ENCODE measurements at places on chromosomes 5 and 9.

GRCh38 chr5:16937503-16938161 is 1.5 kb upstream of the MYO10 start:
- no peak for DNase-seq

DNA sequence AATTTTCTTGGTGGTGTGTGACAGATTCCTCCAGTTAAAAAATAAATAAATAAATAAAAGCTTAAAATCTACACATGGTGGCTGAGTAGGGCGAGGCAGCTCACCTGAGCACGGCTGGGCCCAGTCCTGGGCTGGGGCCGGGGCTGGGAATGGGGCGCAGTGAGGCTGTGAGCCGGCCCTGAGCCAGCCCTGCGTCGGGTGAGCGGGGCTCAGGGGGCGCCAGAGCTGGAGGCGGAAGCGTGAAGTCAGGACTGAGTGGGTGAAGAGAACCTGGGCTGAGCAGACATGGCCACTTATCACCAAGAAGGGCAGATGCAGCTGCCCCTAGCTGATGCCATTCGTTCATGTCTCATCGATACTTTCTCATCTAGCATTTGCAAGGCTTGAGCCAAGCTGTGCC is 22.8 kb upstream of the DTWD2 start:
- DNase-seq, result no peak

DNA sequence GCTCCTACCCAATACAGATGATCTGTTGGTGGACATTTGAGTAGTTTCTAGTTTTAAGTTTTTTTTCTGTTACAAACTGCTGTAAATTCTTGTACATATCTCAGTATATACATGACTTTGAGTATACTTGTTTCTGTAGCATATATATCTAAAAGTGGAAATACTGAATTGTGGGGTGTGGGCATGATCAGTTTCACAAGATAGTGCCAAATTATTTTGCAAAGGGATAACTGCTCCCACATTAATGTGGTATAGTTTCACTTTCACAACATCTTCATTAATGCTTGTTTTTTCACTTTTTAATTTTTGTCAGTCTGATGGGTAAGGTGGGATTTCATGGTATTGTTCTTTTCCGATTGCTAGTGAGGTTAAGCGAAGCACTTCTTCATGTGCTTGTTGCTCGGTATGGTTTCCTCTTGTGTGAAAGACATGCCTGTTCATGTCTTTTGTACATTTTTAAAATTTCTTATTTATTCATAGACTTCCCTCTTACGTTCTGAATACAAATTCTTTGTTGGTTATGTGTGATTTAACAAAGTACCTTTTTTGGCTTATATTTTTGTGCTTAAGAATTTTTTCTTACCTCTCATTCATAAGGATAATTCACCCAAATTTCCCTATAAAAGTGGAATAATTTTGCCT is 103.5 kb downstream of the CDC42SE2 start:
- DNase-seq, result no peak

DNA sequence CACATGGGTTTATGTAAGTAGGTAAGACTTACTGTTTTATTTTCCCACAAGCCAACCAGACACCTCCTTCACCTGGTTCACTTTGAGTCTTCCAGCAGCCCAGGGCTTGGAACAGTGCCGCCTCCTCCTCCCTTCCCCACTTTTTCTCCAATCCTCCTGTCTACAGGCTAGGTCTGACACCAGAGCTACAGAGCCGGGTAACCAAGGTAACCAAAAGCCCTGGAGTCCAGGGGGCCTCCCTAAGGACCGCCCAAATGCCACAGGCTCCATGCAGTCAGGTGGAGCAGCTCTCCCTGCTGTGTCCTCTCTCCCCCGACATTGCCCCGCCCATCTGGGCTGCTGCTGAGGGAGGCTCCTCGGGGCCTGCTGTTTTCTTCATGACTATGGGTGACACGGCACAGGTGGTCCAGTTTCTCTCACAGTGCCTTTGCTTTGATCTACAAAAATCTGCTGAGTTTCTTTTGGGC is 138.0 kb upstream of the EFNA5 start:
- DNase-seq, result no peak

All from stimulated activated CD8-positive, alpha-beta memory T cell treated with anti-CD3 and anti-CD28 coated beads, Interleukin-12 subunit alpha, Interleukin-12 subunit beta, amount 100 ng/mL, for 4 hours (primary cell).